NCI-H1417 treated with DMSO at 0.1 percent for 48 hours (cell line): ENCODE measurements at places on chromosomes 6 and 20.
A peak's percentile ranks its signal among the peaks of the same experiment; 100 is the strongest.

GRCh38 chr6:2545383-2546038 lies 205.2 kb downstream of the MYLK4 start:
- DNase-seq, result no peak

DNA sequence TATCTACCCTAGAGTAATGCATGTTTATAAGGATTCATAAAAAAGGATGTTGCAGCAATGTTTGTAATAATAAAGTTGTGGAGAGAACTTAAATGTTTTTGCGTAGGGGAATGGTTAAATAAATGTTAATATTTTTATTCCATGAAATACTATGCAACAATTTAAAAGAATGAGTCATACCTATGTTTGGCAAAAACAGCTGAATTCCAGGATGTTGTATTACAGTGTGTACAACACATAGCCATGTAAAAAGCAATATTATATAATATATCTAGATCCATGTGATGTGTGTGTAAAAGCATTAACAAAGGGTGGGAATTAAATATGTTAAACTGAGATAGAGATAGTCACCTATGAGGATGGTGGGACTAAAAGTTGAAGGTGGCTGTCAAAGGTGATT lies 21.1 kb upstream of the PKIB start:
- DNase-seq, result no peak

DNA sequence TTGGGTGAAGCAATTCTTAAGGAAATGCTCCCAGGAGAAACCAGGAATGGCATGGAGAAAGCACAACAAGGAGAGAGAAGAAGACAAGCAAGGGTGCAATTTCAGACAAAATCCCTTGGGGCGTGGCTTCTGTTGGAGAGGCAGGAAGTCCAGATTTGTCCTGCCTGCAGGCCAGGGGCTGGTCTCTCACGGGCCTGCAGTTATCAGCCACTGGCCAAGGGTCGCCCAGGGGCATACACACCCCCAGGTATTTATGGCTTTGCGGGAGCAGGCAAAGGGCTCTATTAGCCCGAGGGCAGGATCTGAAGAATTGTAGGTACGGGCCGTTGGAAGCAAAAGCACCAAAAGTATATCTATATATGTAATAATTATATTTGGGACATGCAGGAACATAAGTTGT lies 87.7 kb downstream of the IYD start:
- DNase-seq, result no peak

DNA sequence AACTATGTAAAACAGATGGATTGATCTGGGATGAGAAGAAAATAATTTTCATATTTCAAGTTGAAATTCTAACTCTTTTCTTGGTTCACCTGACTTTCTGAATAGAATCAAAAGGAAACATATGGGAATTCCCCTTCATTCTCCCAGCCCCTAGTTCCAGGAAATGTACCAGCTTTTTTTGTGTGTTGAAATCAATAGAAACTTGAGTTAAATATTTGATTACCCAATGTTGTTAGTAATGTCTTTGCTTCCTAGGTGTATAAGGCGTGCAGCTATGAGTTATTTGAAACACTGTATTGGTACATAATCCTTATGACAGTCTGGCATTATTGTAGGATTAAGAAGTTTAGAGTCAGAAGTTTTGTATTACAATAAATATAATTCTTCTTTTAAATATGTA lies 21.5 kb downstream of the VNN2 start:
- DNase-seq, result no peak

DNA sequence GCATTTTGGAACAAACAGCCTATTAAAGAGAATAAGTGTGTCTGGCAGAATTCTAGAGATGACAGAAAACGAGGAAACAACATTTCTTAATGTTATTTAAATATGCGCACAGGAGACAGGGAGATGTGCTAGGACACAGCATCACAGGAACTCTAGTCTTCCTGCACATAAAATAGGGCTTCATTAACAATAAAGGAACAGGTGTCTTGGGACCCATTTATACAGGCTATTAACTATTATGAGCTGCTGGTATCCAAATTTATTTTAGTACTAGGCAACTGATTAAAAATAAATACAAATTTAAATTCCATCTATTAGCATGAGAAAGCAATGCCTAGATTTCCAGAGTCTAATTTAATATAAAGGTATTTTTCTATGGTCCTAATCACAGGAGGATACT lies 102.3 kb downstream of the PDSS2 start:
- DNase-seq, result no peak

DNA sequence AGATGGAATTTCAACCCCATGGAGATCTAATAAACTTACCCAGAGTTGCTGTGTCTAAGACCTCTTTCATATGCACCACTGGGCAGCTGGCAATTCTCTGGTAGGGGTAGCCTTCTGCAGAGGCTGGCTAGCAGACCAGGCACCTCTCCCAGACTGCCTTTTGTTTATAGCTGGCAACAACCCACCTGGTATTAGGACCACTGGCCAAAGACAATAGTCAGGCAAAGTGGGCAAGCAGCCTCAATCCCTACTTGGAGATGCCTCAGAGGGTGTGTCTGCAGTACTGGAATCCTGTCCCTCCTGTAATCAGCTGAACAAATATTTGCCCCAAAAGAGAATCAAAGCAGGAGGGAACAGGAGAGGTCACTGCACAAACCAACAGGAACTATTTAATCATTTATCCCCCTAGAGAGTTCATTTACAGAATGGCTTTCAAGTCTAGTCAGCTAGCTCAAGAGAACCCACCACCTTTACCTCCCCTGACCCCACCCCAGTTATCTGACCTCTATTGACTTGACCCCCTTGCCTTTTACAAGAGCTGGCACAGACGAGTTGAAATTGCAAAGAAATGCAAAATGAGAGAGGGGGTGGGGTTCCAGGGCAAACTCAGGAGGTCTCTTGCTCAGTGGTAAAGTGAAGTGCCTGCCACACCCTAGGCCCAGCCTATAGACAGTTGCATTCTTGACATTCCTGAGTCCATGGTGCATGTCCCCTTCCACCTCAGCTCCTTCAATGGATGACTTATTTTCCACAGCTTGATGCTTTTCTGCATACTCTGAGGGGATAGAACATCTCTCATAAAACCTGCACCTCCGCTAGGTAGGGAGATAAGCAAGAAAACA lies 2.8 kb downstream of the BCL2L1 start:
- no peak for DNase-seq

GRCh38 chr6:49556429-49556837 lies 6.0 kb downstream of the C6orf141 start:
- DNase-seq, result peak; percentile 65

- DNase-seq, result peak; percentile 54
These were observed 116.3 kb downstream of the OR2B2 start for GRCh38 chr6:27795697-27796494.

- DNase-seq, result no peak
These were observed 106.6 kb downstream of the TRIM27 start for GRCh38 chr6:28816909-28817807.

- no peak for DNase-seq
These were observed 196.9 kb upstream of the RREB1 start for GRCh38 chr6:6910734-6911295.
